ENCODE measurements at places on chromosomes 1 and 21.
A peak's percentile ranks its signal among the peaks of the same experiment; 100 is the strongest.

GRCh38 chr1:233794863-233795262 lies 109.6 kb upstream of the SLC35F3 start:
- no peak for DNase-seq

DNA sequence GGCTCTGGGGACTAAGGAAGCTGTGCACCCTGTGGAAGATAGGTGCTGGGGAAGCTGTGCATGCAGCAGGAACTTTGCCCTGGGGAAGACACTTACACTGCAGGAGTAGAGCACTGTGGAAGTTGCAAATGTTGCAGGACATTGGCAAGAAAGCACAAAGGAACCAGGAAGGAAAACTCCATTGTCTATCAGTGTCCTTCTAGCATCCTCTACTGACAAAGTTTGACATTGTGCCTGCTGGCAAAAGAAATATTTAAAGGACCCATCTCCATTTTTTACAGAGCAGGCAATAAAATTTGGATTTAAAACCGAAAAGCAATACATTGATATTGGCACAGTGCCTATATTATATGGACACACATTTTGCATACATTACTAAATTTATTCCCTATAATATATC lies 394.1 kb downstream of the PBX1 start:
- DNase-seq: no peak

DNA sequence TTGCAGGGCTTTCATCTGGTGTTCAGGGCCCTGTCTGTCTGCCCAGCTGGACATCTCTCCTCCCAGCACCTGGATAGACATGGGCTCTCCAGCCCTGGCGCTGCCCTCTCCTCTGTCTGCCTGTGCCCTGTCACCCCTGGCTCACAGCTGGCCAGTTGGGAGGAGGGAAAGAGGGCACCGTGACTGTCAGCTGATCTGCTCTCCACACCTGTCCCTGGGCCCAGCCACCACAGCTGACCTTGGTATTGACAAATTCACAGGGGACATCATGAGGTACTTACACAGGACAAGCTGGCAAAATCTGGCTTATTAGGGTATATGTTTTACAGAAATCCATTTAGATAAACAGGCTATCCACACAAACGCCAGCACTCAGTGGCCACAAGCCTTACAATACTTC lies 8.3 kb downstream of the TNR start:
- no peak for DNase-seq

DNA sequence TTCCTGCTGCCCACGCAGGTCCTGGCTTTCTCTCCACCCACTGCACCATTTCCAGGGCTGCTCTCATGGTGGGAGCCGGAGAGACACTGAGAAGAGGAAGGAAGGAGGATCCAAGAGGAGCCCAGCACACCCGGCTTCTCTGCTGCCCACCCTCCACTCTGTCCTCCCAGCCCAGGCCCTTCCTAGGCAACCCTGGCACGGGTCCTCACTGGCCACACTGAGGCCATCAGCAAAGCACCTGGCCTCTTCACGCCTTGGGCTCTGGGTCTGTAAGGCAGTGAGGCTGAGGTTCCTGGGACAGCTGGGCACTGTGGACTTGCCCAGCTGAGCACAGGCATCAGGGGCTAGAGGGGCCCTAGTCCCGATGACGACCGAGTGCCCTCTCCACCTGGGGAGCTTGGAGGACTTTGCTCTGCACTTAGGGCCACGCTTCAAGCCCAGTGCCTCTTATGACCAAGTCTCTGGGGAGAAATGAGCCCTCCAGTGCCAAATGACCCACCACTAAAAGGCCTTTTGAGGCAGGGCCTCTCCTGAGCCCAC lies 43.1 kb downstream of the PDE9A start:
- DNase-seq: no peak

GRCh38 chr1:32899586-32900296 lies 1.4 kb downstream of the TMEM54 start:
- DNase-seq: peak; percentile 11

- DNase-seq: no peak
Measured at GRCh38 chr1:115668579-115668978, 26.8 kb downstream of the VANGL1 start.

- no peak for DNase-seq
Measured at GRCh38 chr1:37974567-37974966, 15.3 kb downstream of the SF3A3 start.

DNA sequence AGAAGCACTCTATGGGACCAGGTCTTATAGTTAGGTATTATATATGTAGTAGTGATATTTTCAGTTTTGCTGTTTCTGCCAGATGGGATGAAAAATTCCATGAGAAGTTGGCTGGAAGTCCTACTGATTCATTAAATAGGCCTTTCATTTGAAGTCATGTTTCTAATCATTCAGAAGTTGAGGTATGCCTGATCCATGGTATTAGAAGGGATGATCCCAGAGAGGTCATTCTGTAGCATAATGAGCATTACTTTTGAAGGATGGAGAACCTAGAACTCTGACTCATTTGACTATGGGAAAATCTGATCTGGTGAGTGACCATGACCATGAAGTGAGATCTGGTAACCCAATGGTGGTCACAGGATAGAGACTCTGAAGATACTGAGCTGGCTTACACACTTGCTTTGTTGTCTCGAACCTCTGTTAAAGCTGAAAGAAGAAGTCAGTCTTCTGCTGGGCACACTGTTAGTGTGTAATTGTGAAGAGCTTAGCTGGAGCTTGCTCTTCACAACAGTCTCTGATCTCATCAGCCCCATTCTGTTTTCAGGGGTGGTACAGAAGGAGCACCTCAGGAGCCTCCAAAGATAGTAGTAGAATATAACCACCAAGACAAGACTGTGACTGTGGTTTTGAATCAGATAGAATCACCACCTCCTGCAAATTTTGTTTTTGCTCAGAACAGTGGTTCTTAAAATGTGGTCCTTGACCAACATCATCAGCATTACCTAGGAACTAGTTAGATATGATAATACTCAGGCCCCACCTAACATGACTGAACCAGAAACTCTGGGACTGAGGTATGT lies 9.0 kb downstream of the MGST3 start:
- DNase-seq: no peak

DNA sequence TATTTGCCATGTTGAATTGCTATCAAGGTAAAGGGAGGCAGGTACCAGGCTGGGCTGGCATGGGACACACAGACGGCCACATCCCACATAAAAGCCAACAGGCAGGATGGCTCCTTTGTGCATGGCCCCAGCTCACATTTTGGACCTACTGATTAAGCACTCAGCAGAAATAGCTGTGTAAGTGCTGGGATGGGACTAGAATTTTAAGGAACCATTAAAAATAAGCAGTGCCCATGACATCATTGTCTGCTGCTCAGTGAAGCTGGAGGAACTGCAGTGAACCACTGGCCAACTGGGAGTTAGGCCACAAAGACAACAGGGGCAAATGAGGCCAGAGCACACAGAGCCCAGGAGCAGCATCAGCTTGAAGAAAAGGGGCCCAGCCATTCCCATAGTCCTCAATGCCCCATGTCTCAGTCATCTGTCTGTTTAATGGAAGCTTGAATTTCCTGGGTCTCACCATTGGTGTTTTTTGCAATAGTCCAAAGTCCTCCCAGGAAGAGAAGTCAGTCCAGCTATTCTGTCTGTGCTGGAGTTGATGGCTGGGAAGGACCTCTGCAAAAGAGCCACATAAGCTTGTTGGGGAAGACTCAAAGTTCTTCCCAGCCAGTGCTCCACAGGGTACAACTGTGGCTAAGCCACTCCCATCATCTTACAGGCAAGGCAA lies 45.3 kb upstream of the TNR start:
- DNase-seq: no peak

DNA sequence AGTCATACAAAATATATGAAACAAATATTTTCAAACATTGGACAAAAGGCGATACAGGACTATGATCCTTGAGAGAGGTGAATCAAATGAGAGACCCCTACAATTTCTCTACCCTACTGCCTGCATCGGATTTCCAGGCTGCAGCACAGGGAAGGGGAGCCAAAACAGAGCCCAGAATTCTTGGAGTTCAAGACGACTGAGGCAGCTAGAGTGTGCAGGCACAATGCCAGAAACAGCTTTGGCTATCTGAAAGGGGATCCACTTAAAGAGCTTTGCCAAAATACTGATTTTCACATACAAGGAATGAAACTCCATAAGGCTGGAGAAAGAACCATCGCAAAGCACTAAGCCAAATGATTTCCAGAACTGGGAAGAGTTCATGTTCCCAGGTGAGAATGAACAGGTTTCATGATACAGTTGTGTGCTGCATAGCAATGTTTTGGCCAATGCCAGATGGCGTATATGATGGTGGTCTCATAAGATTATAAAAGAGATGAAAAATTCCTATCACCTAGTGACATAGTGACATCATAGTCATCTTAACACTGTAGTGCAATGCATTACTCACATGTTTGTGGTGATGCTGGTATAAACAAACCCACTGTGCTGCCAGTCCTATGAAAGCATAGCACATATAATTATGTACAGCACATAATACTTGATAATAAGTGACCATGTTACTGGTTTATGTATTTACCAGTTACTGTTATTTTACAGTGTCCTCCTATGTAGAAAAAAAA lies 77.5 kb downstream of the KCND3 start:
- DNase-seq: no peak

DNA sequence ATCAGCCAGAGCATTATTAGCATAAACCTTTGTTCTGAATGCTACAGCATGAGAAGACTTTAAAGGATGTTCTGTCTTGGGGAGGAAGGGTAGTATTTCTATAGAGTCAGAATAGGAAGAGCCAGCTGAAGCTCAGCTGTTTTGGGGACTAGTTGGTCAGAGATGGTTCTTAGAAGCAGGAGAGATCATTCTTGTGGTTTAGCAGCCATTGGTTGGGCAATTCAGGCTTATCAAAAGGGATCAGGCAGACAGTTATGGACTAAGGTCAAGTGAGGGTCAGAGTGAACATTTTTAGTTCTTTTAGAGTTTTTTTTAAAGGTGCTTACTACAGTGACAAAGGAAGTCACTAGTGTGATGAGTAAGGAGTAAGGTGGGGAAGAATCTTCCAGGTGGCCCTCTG lies 245.5 kb downstream of the RPS6KC1 start:
- DNase-seq: no peak

GRCh38 chr1:221740993-221741702 lies 741 bp downstream of the DUSP10 start:
- peak; percentile 57 for DNase-seq

- no peak for DNase-seq
Measured at GRCh38 chr1:51671527-51672325, 54.8 kb downstream of the OSBPL9 start.

- DNase-seq: no peak
Measured at GRCh38 chr1:204863024-204863423, 7.6 kb upstream of the NFASC start.

DNA sequence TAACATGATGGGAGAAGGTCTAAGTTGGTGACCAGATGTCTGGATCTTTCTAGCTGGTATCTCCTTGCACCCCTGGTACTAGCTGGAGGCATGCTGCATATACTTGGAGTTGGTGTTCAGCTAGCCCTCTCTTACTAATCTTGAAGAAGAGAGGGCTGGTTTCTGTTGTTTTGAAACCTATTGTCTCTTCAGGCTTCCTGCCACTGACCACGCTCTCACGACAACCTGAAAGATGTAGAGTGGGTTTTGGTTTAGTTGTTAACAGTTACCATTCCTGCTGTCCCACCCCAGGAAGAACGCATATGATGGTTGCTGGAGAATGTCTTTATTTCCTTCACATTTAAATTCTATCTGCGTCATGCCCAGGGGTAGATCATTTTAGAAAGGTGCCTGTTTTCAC lies 3.6 kb downstream of the MAN1C1 start:
- no peak for DNase-seq

DNA sequence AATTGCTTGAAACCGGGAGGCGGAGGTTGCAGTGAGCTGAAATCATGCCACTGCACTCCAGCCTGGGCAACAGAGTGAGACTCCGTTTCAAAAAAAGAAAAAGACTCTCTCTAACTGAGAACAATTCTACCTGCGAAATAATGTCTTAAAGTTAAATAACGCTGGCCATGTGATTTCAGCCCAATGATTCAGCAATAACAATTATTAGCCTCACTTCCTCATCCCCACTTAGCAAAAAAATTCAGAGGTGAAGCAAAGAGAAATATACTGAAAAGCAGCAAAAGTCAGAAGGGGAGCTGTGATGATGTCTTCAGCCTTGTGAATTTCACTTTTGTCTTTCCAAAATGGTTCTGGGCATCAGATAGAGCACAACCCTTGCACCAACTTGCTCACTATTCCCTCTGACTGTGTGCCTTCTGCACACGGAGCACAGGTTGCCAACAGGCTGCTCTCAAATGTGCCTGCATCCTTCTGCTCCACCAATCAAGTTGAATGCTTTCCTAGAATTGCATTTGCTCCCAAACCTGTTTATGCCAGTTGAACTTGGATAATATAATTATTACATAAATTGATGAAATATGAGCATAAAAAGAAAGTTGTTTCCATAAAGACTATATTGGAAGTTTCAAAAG lies 79.8 kb upstream of the IPO9 start:
- no peak for DNase-seq

- no peak for DNase-seq
Measured at GRCh38 chr1:223887747-223888418, 42.1 kb upstream of the TP53BP2 start.

DNA sequence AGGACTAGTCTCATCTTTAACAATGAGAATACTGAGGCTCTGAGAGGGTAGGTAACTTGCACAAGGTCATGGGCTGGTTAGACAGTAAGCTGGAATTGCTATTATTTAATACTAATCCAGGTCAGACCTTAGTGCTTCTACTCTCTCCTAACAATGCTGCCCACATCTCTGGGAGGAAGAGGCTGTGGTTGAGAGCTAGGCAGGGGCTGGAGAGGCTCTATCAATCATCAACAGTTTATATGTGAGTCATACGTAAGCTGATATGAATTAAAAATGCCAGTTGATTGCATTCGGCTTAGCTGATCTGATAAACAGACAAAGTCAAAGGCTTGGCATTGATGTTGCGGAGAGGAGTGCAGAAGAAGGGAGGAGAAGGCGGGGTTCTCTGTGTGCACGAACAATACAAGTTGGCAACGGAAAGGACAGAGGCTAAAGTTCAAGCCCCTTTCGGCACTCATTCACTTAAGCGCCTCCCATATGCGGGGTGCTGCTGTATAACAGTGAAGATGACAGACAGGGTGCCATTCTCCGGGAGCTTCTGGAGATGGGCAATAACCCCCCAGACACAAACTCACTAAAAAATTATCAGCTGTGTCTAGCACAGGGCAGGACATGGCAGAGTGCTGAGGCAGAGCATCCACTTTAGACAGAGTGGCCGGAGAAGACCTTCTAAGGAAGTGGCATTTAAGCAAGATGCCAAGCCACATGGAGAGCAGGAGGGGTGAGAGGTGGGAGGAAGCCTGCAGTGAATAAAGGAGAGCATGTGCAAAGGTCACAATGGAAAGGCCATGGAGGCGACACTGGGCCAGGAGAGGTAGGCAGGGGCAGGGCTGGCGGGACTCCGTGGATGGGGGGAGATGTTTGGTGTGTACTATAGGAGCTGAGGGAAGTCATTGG lies 195.2 kb downstream of the ZSCAN20 start:
- DNase-seq: no peak

GRCh38 chr1:182784556-182785171 lies 4.9 kb upstream of the NPL start:
- DNase-seq: peak; percentile 75

DNA sequence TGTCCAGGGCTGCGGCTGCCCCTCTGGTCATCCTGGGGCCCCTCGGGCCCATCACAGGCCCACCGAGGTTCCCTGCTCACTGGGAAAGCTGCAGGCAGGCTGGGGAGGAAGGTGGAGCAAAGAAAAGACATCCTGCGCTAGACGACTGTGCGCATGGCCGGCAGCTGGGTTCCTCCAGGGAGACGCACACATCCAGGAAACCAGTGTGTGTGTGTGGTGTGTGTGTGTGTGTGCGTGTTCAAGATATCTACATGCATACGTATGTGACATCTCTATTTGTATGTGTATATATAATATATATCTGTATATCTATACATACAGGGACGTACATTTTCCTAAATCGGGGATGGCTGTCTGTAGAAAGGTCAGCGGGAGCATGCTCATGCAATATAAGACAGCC lies 63.7 kb downstream of the ACOT7 start:
- no peak for DNase-seq

- no peak for DNase-seq
Measured at GRCh38 chr1:13582713-13583443, 754 bp upstream of the PDPN start.
